Activated T-cell treated with anti-CD3 and anti-CD28 coated beads, Interleukin-2, amount 50 U/mL, for 72 hours (primary cell): ENCODE measurements at places on chromosomes 3 and 15. TPM values are rescaled to one million over a fixed set of nuclear protein-coding genes. Genes with fewer than 3 reads are reported as not detected.

Gene CSTA
- total RNA-seq = not detected

Gene CCDC54
- total RNA-seq = not detected

Gene PLSCR4
- total RNA-seq = not detected

Gene CCNL1
- 315 TPM for total RNA-seq

GRCh38 chr3:177262396-177262795, 65.1 kb upstream of the TBL1XR1 start:
- DNase-seq = no peak
